ENCODE measurements at places on chromosomes 4 and X.

DNA sequence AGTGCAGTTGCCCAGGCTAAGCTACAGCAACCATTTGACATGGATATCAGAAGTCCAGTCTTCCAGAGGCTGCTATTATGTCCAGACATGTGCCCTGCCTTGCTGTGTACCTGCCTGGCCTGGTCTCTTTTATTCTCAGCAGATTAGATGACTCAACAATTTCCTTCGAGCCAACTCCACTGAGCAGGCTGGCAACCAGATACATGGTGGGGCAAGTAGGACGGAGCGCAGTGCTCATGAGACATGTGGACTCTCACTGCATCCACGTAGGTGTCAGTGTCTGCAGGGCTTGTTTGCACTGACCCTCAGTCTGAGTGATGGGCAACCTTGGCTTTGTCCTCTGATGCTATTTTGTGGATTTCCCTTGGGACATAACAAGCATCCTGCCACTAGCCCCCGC, 7.2 kb upstream of the MAGEA11 start:
- no peak for DNase-seq

GRCh38 chrX:40539214-40540142, 41.3 kb upstream of the ATP6AP2 start:
- no peak for DNase-seq

DNA sequence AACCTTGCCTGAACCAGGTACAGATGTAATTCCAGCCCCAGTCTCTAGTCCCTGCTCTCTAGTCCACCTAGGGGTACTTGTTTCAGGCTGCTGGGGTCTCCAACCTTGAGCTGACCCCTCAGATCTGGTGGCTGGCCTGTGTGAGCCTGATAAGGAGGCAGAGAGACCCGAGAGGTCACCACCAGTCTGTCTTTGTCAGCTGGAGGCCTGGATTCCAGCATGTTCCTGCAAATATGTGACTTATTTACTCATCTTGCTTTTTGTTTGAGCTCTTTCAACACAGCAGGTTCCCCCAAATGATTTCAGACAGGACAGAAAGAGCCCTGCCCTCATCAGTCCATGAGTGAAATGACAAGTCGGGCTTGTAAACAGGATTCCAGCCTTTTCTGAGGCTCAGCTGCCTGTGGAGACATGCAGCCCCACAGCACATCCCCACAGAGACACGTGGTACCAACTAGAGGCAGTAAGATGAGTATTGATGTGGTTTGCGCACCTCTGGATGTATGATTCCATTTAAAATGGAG, 37.5 kb upstream of the STK26 start:
- no peak for DNase-seq

DNA sequence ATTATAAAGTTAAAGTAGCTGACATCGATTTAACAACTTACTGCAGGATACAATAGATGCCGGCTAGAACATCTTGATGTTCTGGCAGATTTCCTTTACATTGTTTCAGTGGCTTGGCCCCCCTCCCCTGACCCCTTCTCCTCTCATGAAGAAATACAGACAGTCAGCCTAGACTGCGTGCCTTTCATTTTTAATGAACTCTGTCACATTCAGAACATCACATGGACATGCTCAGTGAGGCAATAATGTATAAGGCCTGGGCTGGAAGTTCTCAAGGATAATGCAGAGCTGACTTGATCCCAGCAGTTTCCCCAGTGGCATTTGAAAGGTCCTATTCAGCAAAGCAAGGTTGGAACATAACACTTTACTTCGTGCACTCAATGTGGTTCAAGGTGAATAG, 239.2 kb downstream of the ANK2 start:
- DNase-seq = no peak

GRCh38 chrX:53376888-53377287, 45.6 kb downstream of the SMC1A start:
- no peak for DNase-seq

DNA sequence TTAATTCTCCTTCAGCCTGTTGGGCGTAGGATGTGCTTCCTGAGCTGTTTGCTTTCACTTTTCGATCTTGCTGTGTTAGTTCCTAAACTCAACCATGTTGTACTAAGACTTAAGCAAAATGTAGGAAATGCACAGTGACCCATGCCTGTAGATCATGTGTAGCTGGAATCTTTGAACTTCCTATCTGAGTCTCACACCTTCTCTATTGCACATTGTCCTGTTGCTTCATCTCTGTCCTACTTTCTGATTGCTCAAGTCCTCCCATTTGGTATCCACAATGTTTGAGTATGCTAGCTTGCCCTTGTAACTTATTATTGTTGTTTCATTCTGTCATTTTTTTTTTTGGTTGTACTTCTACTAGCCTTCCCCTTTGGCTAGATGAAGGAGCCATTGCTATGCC, 239.6 kb downstream of the PPP1R2C start:
- DNase-seq = no peak

DNA sequence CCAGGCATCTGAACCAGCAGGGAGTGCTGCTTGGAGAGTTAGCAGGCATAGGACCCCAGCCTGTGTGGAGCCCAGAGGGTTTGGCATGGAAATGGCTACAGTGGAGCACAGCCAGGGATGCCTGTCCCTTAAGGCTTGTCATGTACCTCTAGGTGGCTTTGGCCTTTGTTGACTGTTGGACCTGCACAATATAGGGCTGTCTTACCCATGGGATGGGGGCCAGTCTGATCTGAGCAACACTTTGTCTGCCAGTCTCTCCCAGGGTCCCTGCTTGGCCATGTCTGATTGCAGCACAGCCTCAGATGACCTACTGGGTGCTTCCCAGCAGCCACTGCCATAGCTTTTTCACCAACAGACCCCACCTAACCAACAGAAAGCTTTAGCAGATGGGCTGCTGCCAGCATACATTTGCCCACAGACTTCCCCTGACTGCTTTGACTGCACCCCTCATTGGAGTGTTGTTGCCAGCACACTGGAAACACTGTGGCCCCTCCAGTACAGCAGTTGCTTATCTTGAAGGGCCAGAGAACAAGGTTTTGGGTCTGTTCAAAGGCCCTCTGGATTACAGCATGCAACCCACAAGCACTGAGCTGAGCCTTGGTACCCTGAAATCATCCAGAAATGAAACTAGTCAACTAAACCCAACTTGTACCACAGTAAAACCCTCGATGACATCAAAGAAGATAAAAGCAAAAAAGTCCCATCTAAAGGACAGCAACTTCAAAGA, 22.1 kb downstream of the ANAPC10 start:
- DNase-seq = no peak

GRCh38 chrX:17496407-17496806, 121.4 kb downstream of the NHS start:
- DNase-seq = no peak

- DNase-seq = peak; percentile 30
These were observed 282.7 kb downstream of the PTTG2 start for GRCh38 chr4:38242822-38243387.

DNA sequence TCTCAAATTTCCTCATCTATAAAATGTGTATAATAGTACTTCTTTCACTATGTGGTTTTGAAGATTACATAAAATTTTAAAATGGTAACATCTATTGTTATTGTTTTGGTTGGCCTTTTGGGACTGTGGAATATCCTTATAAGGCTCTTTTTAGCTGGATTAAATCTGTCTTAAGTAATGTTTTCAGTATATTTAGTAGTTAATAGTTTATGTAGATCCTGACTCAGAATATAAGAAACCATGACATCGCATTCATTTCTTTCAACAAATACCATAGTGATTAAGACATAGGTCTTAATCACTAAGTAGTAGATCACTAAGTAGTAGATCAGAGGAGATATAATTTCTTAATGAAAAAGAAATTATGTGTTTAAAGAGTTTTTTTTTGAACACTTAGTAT, 48.5 kb downstream of the MRPL1 start:
- no peak for DNase-seq

DNA sequence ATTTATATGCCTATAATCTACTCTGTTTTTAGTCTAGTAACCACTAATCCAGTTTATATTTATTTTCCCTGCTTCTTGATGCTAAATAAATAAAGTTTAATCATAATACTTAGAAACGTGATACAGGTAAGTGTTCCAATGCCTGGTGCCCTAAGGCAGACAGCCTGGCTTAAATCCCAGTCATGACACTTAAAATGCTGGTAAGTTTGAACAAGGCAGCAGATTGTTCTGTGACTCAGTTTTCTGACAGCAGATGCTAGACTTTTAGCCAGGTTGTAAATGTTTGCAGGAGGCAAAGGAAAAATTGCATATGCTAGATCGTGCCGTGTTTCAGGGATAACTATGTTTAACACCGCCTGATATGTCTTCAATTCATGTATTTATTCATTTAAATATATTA, 2661.6 kb downstream of the PCDH7 start:
- DNase-seq = peak; percentile 13

DNA sequence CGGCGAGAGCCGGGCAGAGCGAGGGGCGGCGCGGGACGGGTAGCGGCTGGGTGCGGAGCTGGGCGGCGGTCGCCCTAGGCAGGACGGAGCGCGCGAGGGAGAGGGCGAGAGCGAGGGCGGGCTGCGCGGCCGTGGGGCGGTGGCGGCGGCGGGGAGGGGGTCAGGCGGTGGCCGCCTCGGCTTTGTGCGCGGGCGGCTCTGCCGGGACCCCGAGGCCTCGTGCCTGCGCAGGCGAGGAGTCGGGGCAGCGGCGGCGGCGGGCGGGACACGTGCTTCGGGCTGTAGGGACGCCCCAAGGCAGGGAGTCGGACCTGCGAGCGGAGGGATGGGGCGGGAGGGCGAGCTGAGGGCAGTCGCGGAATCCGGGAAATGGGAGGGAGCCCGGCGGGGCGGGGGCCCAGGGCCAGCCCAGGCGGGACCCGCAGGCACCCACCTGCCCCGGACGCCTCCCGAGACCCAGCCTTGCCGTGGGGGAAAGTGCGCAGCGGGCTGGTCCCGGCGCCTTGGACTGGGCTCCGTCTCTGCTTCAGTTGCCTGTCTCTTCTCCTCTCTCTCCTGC, 465 bp downstream of the BMPR1B start:
- DNase-seq = no peak

Measured in NCI-H2171 treated with DMSO at 0.1 percent for 48 hours (cell line).